Lower lobe of right lung (tissue), 2 donors: ENCODE measurements at places on chromosomes 2 and 18. TPM values are rescaled to one million over a fixed set of nuclear protein-coding genes. Genes with fewer than 3 reads are reported as not detected.
A peak's percentile ranks its signal among the peaks of the same experiment; 100 is the strongest.

Gene CAPN14
- total RNA-seq: 0.15 TPM

Gene GAD1
- not detected for total RNA-seq

Gene VWA3B
- total RNA-seq: 7.9 TPM

Gene PTPN4
- total RNA-seq: 44.5 TPM

Gene INSIG2
- 25.6 TPM for total RNA-seq

Gene CRYBA2
- not detected for total RNA-seq

Gene CYRIA
- total RNA-seq: 29.4 TPM

Gene PJVK
- total RNA-seq: 3.0 TPM

Gene COLEC12
- total RNA-seq: 79.2 TPM

Gene CENPO
- total RNA-seq: 5.3 TPM

DNA sequence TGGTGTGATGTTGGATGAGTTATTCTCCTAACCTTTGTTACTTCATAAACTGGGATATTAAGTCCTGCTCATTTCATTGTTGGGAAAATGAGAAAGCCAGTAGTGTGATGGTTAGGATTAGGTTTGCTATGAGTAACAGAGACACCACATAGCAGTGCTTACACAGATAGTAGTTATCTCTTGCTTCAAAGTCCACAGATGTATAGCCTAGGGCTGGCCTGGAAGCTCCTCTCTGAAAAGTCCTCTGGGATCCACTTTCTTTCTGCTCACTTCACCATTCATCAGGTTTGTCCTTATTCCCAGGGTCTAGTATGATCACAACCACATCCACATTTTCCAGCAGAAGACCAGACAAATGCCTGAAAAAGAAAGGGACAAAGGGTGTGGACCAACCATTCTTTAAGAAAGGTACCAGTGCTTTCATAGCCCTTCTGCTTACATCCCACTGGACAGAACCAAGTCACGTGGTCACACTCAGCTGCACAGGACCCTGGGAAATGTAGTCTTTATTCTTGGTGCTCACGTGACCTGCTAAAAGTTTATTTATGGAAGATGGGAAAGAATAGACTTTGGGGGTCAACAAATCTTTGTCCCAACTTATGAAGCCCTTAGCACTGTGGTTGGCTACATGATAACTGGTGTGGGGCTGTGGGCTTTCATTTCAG lies 108.9 kb downstream of the INSIG2 start:
- no peak overlapping the region for H3K27ac ChIP-seq
- no peaks in the 10 kb centered on the region for H3K4me1 ChIP-seq

DNA sequence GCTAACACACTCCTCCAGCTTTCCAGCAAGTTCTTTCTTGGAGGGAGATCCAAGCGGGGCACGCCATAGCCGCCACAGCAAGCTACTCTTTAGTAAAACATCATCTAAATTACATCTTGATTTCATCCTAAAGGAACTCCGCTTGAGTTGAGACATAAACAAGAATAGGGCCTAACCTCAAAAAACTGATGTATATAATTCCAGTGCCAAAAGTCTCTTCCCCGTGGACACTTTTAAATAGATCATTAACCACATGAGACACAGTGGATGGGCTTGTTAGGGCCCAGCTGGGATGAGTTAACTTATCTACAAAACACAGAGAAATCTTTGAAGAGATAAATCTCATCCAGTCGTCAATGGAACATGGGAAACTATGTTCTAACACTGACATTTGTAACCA lies 20.8 kb upstream of the MLPH start:
- H3K4me1 ChIP-seq: no peaks in the 10 kb centered on the region
- DNase-seq: no peak
- H3K4me3 ChIP-seq: no peak overlapping the region
- no peaks in the 10 kb centered on the region for H3K27me3 ChIP-seq
- no peaks in the 10 kb centered on the region for H3K36me3 ChIP-seq

DNA sequence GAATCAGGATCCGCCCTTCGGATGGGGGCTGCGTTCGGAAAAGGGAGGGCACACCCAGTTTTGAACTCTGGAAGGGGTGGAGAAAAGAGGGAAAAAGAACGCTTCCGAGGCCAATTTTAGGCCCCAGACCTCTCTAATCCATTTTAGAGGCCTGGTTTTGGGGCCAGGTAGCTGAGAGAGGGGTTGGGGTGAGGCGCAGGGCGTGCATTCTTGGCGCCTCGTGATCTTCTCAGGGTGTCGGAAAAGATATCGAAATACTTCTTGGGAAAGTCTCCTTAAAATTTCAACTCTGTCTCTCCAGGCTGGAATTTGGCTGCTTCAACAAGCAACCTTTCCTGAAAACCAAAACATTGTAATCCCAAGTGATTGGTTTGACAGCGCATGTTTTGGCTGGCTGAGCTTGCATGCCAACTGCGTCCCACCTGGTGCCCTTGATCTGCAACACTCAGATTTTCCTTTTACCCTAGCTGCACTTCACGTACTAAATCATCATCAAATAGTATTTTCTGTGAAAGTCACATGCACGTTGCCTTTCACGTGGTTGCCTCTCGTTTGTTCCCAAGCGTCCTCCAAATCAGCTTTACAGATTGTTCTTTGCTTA lies 864 bp upstream of the XPO1 start:
- H3K4me3 ChIP-seq: peak overlapping the region; percentile 69
- no peaks in the 10 kb centered on the region for H3K27me3 ChIP-seq
- peaks cover 27% of the 10 kb centered on the region for H3K4me1 ChIP-seq
- H3K27ac ChIP-seq: peak overlapping the region; percentile 96
- DNase-seq: no peak

GRCh38 chr2:95345081-95345562 lies 48.0 kb downstream of the KCNIP3 start:
- peaks cover 11% of the 10 kb centered on the region for H3K4me1 ChIP-seq
- no peak overlapping the region for H3K27ac ChIP-seq
- H3K27me3 ChIP-seq: peaks cover 46% of the 10 kb centered on the region
- no peak for DNase-seq
- no peaks in the 10 kb centered on the region for H3K36me3 ChIP-seq
- peak overlapping the region; percentile 71 for H3K4me3 ChIP-seq

DNA sequence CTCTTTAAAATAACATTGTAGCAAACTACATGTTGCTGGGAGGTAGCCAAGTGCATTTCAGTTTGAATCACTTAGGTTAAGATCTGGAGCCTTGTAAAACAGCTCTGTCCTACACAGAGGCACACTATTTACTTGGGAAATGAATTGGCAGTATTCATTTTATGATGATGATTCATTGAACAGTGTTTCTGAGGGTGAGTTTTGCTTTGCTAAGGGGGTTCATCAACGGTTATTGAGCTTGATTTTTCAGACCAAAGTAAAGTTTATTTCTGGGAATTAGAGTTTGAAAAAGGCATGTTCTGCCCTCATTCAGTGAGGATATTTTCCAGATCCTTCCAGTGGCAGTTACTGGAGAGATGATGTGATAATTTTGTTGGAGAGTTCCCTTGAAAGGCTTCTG lies 55.6 kb downstream of the CCDC85A start:
- no peak for DNase-seq
- no peaks in the 10 kb centered on the region for H3K36me3 ChIP-seq

- no peaks in the 10 kb centered on the region for H3K4me1 ChIP-seq
- H3K27ac ChIP-seq: no peak overlapping the region
- H3K4me3 ChIP-seq: no peak overlapping the region
- no peak for DNase-seq
- no peaks in the 10 kb centered on the region for H3K27me3 ChIP-seq
- H3K36me3 ChIP-seq: no peaks in the 10 kb centered on the region
Observed at GRCh38 chr2:183088061-183088460, 9.5 kb downstream of the DUSP19 start.

DNA sequence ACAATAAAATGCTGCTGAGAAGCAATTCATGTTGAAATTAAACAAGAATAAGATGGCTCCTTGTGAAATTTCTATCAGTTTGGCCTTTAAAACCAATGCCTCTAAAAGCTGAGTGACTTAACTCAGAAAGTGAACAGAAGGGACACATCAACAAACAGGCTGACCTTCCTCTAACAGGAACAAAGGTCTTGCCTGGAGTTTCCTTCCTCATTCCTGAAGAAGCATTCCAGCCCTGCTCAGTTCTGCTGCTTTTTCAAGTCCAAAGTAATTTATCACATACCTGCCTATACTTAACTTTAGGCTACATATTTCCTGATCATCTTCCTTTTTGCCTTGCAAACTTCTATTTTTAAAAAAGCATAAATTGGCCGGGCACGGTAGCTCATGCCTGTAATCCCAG lies 14.1 kb downstream of the PTRHD1 start:
- peaks cover 13% of the 10 kb centered on the region for H3K4me1 ChIP-seq
- no peak for DNase-seq
- H3K4me3 ChIP-seq: no peak overlapping the region
- peak overlapping the region; percentile 28 for H3K27ac ChIP-seq
- no peaks in the 10 kb centered on the region for H3K27me3 ChIP-seq
- H3K36me3 ChIP-seq: no peaks in the 10 kb centered on the region

- no peak overlapping the region for H3K27ac ChIP-seq
- H3K4me3 ChIP-seq: no peak overlapping the region
- DNase-seq: no peak
Observed at GRCh38 chr2:195756218-195756942, 99.4 kb downstream of the SLC39A10 start.

- no peaks in the 10 kb centered on the region for H3K27me3 ChIP-seq
- peaks cover 77% of the 10 kb centered on the region for H3K4me1 ChIP-seq
- no peak for DNase-seq
- H3K4me3 ChIP-seq: no peak overlapping the region
- H3K36me3 ChIP-seq: no peaks in the 10 kb centered on the region
Observed at GRCh38 chr2:36414307-36414706, 58.7 kb downstream of the CRIM1 start.

DNA sequence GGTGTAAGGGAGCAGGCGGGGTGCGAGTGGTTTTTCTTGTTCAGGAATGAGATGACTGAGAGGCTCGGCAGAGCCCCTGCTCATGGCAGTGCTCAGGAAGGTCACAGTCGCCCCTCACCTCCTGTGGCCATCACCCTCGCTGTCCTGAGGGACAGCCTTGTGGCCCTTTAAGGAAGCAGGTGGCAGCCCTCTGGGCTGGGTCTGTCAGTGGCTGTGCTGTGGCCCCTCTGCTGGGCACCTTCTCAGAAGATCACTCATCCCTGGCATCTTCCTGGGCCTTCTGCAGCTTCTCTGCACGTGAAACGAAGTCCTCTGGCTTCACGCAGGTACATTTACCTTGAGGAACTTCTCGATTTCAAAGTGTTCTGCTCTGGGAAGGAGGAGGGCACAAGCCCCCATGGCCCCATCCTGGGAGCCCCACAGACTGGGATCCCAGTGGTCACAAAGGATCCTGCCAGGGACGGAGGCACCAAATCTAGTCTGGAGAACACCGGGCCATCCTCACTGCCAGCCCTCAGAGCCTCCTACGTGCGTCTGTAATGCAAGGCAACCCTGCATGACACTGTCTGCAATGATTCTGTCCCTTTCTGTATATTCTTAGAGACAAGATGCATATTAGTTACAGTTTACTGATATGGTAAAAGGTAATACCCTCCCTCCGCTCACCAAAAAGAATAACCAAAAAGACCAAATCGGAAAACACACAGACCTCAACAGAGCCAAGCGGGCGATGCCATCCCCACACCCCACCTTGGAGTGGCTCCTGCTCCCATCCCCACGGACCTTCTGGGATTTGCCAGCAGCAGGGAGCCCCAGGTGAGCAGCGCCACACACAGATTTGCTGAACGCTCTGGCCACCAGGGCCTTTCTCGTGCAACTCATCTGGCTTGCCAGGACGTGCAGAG lies 25.9 kb upstream of the FAHD2A start:
- no peaks in the 10 kb centered on the region for H3K36me3 ChIP-seq
- no peak overlapping the region for H3K4me3 ChIP-seq
- H3K27ac ChIP-seq: no peak overlapping the region
- DNase-seq: peak; percentile 28
- H3K27me3 ChIP-seq: no peaks in the 10 kb centered on the region

GRCh38 chr18:46152808-46153617 lies 48.8 kb downstream of the HAUS1 start:
- DNase-seq: peak; percentile 48
- H3K4me1 ChIP-seq: no peaks in the 10 kb centered on the region
- no peaks in the 10 kb centered on the region for H3K36me3 ChIP-seq
- H3K27me3 ChIP-seq: no peaks in the 10 kb centered on the region
- no peak overlapping the region for H3K27ac ChIP-seq
- H3K4me3 ChIP-seq: no peak overlapping the region

DNA sequence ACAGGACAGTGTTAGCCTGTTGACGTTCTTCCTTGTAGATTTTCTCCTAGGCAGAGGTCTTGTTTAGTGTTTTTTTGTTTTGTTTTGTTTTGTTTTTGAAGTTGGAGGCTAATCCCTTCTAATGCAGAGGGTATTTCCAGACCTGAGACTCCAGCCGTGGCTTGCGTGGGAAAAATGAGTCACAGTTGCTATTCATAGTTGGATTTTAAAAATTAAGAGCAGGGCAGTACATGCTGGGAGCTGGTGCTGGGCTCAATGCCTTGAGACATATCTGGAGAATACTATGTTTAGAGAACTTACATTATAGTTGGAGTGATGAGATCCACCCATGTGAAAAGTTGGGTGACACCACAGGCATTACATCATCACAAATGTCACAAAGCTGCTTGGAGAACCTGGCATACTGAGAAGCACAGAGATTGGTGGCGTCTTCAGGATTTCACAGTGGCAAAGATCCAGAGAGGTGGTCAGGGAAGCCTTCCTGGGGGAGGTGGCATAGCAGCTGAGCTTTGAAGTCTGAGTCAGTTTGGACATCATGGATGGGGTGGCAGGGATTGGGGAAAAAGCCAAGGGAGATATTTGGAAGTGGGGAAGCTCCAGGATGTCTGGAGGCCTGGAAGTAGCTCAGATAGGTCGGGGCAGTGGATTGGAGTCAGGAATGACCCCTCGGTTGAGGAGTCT lies 249.4 kb downstream of the LOXHD1 start:
- DNase-seq: no peak
- no peak overlapping the region for H3K27ac ChIP-seq
- peaks cover 3% of the 10 kb centered on the region for H3K4me1 ChIP-seq
- H3K27me3 ChIP-seq: no peaks in the 10 kb centered on the region

GRCh38 chr2:130871843-130872740 lies 35.4 kb downstream of the ARHGEF4 start:
- no peak overlapping the region for H3K27ac ChIP-seq
- no peak for DNase-seq
- no peaks in the 10 kb centered on the region for H3K36me3 ChIP-seq
- no peaks in the 10 kb centered on the region for H3K4me1 ChIP-seq
- H3K27me3 ChIP-seq: peaks cover 5% of the 10 kb centered on the region

GRCh38 chr2:44392338-44392943 lies 30.7 kb downstream of the CAMKMT start:
- H3K27me3 ChIP-seq: no peaks in the 10 kb centered on the region
- no peak overlapping the region for H3K27ac ChIP-seq
- no peak overlapping the region for H3K4me3 ChIP-seq
- no peak for DNase-seq
